ENCODE measurements at places on chromosomes 12 and 14.

DNA sequence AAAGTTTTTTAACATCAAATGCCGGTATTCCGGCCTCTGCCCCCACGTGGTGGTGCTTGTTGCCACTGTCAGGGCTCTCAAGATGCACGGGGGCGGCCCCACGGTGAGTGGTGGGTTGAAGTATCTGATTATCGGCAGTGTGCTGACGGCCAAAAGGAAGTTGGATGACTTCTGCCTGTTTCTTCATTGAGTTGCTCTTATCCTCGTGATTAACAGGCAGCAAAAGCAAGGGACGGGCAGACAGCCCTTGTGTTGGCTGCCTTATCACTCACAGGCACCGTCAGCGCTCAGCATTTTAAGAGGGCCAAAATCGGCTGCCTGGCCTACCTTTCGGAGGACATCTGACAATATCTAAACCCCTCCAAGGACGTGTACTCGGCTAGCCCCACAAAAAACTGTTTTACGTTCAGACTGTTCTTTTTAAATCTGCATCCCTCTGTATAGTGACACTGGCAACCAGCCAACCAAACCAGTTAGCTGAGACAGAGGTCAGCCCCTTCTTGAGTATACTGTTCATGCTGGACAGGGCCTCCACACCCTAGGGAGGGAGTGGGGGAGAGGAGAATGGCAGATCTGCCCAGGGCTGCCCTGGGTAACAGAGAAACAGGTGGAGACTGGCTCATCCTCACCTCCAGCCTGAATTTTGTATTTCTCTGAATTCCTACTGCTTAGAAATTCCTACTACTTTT is 22.9 kb upstream of the AKAP5 start:
- no peak for DNase-seq

DNA sequence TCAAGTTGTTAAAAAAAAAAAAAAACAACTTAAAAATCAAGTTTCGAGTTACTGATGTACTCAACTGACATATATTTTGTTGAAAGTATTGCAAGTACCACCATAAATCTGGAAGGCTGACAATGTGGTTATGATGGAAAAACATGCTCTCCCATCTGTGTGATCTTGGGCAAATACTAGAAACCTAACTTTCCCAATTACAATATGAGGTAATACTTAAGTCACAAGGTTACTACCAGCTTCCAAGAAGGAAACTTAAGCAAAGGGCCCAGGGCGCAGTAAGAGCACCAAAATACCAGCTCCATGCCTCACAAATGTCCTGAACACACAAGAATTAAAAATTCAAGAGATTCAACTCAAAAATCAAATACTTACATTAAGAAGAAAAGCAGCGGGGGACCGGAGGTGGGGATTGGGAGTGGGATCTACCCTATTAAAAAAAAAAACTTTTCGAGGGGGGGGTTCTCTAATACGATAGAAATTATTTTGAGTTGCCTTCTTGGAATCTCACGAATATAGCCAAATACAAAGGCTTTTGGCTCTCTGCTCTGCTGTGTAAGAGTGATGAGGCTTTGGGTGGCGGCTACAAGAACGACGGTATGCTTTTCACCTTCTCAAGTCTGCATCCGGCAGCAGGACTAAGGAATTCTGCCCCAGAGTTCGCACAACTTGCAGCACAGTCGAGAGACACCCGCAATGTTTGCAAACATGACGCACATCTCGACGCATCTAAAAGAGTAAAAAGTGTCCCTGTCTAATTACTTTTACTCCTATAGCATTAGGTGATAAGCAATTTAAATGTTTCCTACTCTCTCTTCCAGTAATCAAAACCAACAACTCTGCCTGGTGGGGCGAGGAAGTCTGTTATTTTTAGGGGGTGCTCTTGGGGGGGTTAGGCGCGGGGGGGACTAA is 1.1 kb downstream of the SAV1 start:
- no peak for DNase-seq

DNA sequence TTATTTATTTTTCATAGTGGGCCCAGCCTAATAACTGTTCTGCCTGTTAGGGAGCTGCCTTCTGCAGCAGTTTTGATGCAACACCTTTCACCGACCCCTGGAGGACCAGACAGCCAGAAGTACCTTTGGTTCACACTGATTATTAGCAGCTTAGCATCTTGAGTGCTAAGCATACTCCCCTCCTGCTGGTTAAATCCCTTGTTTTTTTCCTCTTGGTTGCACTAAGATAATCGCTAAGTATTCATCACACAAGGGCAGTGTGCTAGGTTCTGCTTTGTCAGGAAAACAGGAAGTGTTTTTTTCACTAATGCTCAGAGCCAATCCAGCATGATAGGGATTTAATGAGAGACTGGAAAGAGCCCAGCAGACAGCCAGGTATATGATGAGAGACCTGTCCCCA is 437.0 kb downstream of the FUT8 start:
- no peak for DNase-seq

DNA sequence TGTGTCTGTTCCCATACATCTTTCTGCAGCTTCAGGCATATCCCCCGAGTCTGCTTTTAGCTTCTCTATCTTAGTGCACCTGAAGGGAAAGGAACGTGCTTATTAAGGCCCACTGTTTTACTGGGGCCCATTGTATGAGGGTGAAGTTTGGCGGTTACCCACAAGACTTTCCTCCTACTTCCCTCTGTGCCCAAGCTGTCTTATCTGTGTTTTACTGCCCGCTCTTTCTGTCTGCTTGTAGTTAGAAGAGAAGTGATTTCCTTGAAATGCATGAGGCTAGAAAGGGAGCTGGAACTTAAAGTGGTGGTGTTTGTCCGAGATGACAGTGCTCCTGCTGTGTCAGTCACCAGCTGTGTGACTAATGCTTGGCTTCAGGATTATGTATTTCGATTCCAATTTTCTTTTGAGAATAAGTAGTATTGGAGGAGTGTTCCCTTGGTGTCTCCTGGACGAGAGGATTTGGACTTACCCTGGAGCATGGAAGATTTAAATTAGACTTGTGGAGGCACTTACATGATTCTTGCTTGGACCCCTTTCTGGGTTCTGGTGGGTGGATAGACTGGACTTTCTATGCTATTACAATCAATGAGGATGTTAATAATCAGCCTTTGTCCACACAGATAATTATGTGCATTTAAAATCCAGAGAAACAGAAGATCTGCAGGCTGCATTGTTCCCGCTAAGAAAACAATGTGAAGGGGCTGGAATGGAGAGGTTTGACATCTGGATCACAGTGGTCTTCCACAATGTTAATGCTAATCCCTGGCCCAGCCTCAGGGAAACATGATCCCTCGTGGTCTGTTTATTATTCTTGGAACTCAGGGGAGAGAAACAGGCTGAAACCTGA is 13.9 kb upstream of the KRT86 start:
- no peak for DNase-seq

- DNase-seq: no peak
Measured at GRCh38 chr12:91400271-91400670, 217.7 kb upstream of the DCN start.

DNA sequence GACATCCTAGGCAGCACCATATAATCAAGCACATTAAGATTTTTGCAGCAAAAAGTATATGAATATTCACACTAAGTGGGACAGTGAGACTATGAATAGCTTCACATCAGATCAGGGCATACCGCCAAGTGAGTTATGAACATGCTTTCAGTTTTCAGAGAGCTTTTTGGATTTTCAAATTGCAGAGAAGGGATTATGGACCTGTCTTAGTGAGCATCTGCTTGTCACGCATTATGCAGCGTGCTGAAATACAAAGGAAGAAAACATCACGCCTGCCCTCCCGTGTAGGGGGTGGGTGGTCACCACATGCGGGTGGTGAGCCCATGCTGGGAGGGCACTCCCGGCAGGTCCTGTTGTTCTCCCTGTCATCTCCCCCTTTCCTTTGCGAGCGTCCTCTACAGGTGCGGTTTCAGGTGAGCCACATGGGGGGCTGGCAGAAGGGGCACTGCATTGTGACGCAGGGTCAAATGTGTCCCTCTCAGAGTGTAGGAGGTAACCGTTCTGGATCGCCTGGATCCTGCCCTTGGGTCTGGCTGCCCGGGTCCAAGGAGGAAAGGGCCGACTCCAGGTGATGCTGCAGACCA is 42.6 kb downstream of the TRAF3 start:
- DNase-seq: no peak

DNA sequence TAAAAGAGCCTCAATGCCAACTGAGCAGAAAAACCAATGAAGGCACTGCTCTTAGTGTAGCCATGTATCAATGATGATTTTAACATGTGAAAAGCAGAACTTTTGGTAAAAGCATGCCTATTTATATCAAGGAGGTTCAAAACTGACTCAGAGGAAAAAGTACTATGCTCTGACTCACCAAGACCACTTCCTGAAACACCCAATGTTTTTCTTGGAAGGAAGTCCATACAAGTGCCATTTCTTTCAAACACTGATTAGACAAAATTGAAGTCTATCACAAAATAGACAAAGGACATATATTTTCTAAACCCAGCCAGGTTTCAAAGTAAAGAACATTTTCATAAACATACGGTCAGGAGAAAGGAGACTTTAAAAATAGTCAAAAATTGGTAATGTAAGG is 88.6 kb downstream of the EPS8 start:
- DNase-seq: peak; percentile 51

- DNase-seq: peak; percentile 53
Measured at GRCh38 chr14:76710056-76711010, 50.9 kb upstream of the VASH1 start.

DNA sequence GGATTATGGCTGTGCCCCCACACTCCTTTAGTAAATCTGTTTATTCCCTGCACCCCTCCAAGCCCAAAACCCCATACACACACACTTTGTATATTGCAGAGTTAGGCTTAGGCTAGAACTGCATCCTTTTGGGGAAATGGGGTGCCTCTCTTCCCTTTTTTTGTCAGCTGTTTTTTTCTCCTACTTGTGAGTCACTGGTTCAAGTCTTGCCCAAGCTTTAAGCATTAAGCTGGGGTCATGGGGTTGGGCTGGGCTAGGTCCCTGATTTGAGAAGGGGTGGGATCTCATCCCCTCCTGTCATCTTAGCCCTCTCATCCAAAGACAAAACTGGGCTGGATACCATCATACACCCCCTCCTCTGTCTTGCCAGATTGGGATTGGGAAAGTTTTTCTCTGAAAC is 1.6 kb downstream of the LRP1 start:
- peak; percentile 60 for DNase-seq

GRCh38 chr12:91718326-91718725 is 427.3 kb downstream of the BTG1 start:
- DNase-seq: no peak

DNA sequence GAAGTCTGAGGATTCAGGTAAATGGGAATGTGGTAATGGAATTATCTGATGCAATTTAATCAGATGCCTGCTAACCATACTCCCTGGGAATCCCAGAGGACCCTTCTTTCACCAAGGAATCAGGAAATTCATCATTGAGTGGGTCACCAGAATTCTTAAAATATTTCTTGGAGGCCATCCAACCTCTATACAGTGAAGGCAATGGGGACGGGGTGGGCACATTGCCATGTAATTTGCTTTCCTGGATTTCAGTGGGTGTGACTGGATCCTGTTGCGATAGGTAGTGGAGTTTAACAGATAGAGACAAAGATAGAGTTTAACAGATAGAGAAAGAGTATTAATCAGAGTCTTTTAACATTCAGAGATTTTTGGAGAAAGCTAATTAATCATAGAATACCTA is 394.4 kb downstream of the DAD1 start:
- DNase-seq: no peak

GRCh38 chr12:75991753-75992152 is 39.8 kb downstream of the PHLDA1 start:
- DNase-seq: no peak

GRCh38 chr12:49874142-49874897 is 29.4 kb downstream of the FAIM2 start:
- no peak for DNase-seq

- no peak for DNase-seq
Measured at GRCh38 chr12:77238335-77238734, 173.0 kb upstream of the E2F7 start.

DNA sequence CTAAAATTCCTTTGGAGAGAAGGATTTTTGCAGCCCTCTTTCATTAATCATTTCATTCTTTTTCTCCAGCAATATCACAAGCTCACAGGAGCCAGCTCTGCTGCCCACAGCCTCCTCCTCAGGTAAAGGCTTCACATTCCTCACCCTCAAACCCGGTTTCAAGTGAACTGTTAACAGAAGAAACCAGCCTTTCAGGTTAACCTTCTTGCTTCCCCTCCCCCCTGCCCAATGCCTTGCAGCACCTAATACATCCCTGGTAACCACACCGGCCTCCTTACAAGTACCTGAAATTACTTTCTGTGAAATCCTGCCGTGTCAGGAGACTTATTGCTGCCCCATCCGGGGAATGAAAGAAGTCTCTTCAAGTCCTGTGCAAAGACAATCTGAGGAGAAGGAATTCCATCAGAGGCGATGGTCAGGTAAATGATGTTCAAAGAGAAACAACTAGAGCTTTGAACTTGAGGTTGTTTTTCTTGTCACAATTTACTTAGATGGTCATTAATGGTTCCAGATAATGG is 111.2 kb downstream of the MYRFL start:
- DNase-seq: no peak

DNA sequence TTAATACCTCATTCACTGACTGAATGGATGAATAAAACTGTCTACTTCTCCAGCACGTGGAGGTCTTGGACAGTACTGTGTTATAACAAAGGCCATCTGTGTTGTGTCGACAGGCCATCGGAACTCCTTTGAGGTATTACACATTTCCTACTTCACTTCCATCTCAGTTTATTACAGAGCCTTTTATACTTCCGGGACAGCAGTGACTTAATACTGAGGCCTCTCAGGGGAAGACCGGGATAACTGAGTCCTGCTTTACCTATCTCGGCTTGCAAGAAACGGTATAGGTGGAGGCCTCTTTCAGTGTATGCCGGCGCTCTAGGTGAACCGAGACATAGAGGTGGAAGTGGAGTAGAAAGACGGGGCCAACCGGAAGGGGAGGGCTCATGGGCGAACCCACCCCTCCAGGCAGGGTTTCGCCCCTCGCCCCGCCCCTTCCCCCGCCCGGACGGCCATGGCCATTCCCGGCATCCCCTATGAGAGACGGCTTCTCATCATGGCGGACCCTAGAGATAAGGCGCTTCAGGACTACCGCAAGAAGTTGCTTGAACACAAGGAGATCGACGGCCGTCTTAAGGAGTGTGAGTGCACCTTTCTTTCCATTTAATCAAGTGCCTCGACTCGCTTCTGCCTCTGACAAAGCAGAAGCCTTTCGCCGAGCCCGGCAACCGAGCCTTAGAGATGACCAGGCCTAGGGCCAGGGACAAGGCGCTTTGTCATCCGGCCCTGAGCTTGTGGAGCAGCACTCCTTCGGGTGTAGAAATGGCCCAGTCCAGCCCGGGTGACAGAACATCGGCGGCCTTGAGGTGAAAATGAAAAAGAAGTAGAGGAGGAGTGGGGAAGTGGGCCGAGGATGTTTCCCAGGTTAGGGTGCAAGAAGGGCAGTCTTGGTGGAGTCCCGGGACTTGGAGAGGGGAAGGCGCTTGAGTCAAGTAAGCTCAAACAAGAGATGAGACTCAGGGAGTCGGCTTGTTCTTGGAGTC is at the start of gene PSMC6:
PSMC6 (plus strand) TSS at position 477 of the 983 bp plus-strand sequence; CDS start at position 497, 20 bp downstream.
- DNase-seq: peak; percentile 91

GRCh38 chr12:66965621-66966020 is 286.7 kb upstream of the GRIP1 start:
- DNase-seq: no peak

Data from hepatic stellate cell (primary cell).